NCI-H2081 (cell line): ENCODE measurements at places on chromosomes 7 and 10.

GRCh38 chr7:99446096-99446495 is 7.4 kb downstream of the CPSF4 start:
- no peak for DNase-seq

GRCh38 chr10:17003151-17003550 is 126.5 kb downstream of the CUBN start:
- DNase-seq = no peak

- DNase-seq = no peak
Observed at GRCh38 chr7:2735744-2736143, 47.7 kb downstream of the AMZ1 start.

DNA sequence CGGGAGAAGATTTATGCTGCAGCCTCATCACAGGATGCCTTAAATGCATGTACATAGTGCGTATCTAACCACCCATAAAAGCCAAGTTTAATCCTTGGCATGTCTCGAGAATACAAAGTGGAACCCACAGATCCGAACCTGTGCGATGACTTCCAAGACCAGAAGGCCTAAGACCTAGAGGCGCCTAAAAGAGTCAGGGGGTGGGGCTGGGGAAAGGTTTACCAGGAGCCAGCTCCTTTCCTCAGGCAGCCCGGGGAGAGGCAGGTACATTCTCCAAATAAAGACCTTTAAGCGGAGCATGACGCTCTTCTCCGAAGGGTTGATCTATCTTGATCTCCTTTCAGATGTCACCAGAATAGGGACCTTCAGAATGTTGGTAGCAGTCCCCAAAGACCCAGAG is 9.7 kb downstream of the SP8 start:
- DNase-seq = no peak

GRCh38 chr10:73263693-73264347 is 11.4 kb upstream of the MRPS16 start:
- DNase-seq = no peak

DNA sequence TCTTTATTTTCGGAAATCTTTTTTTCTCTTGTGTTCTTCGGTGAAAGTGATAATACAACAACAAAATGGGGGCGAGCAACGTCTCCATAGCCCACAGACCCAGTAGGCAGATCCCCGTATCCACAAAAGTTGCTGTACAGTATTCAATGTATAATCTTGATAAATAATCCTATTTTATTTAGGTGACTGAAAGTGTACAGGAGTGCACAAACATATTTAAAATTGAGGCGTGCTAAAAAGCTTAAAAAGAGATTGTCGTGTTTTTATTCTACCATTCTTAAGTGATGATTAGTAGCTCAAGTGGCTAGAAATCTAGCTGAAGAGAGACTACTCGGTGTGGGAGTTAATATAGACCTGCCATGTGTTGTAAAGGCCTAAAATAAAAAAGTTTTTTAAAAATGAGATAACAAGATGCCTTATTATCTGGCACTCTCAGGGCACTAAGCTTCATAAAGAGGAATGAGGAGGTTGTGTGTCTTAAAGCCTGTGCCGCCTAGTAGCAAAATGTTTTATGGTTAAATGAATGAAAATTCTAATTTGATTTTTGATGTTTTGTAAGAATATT is 1.6 kb downstream of the CAPZA2 start:
- no peak for DNase-seq

DNA sequence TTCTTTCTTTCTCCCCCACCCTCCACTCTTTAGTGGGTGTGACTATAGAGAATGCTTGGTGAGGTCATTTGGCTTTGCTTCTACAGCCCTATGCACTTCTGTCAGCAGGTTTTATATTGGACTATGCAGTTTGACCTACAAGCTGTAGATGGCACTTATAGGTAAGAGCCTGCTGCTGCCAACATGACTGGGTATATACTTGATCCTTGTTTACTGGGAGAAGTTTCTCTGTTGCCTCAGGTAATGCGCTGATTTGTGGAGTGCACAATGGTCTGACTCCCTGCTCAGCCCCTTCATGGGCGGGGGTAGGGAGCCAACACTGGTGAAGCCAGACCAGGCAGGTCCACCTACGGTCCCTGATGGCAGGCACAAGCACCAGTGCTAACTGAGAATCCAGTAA is 33.7 kb upstream of the C7orf33 start:
- DNase-seq = no peak

DNA sequence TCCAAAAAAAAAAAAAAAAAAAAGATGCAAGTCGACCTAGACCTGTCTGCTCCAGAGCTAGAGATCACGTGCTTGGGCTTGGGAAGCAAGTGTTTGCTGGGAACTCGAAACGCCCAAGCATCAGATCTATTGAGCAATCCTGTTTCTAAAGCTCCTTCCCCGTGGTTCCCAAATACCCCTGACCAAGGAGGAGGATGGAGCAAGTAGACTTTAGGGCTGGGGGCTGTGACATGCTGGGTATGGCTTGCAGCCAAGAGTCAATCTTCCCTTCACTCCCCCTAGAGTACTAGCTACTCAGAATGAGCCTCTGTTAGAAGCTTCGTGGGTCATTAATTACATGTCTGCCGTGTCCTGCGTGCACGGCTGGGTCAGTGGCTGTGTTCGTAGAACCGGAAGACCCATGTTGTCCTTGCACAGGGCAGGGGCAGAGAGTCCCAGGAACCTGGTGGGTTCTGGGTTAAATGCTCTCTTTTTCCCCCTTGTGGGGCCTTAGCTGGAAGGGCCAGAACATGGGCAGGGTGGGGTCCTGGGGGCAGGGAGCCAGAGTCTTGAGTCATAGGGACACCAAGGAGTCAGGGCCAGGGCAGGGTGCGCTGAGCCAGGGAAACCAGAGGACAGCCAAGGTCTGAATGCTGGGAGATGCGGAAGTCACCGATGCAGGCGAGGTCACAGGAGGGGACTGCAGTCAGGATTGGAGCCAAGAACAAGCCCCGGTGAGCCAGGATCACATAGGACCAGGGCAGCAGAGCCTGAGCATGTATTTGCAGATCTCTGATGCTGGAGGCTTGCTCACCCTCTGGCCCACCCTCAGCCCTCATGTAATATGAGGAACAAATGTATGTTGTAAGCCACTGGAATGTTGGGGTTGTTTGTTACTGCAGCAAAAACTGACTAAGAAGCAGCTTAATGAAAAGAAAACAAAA is 34.6 kb upstream of the TPST1 start:
- DNase-seq = no peak

DNA sequence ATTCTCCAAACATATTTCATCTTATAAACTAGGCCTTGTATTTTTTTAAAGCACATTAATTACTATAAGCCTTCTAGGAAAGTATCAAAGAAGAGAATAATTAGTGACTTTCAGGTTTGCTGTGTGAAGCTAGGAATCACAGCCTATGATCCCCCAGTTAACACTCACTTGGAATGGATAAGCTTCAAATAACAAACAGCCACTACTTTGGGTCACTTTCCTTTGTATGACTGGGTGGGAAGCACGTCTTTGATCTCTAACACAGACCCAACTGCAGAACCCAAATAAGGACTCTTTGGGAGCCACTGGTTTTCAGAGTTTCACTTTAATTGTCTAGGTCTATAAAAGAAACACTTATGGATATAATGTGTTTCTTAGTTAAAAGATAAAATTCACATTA is 769.3 kb downstream of the MAGI2 start:
- no peak for DNase-seq

- DNase-seq = peak; percentile 19
Observed at GRCh38 chr10:113854761-113855588, 514 bp downstream of the NHLRC2 start.

DNA sequence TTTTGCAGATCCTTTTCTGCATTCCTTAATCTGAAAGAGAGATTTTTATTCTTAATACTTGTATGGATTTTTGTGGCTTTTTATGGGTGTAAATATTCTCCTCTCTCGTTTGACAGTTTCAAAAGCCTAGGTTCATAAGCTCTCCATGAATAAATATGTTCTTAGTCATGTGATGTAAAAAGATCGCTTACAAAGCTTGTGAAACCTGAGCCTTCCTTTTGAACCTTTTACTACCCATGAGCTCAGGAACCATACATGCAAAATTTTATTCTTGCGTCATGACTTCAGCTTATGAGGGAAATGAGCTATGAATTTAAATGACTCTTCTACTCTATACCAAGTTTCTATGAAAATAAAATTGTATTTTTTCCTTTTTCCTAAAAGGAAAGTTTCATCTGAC is 98.7 kb downstream of the POLL start:
- DNase-seq = peak; percentile 67

DNA sequence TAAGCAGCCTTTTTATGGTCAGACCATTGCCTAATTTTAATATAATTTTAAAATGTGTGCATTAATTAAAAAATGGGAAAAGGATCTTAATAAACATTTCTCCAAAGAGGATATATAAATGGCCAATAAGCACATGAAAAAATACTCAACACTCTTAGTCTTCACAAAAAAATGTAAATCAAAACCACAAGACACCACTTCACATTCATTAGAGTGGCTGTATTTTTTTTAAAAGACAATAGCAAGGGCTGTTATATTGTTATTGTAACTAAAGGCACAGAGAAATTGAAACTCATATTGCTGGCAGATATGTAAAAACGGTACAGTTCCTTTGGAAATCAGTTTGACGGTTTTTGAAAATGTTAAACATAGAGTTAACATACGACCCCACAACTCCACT is 3.2 kb upstream of the CROT start:
- DNase-seq = no peak

GRCh38 chr10:3538656-3539531 is 246.1 kb downstream of the KLF6 start:
- no peak for DNase-seq

DNA sequence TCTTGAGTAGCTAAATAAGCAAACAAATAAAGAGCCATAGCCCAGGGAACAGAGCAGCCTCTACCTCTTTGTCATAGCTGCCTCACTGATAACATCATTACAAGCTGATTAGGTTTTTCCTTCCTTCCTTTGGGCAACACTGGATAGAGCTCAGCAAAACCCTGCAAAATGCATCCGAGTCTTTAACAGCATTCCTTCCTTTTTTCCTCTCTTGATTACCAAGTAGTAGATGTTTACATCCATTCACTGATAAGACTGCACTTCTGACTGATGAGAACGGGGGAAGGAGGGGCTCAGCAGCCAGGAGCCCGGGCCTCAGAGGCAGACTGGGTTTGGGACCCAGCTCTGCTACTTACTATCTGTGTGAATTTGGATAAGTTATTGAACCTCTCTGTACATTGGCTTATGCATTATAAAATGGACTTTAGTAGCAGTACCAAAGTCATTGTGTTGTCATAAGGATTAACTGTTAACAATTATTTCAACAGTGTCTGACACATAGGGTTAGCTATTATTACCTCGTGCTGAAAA is 214.2 kb downstream of the ANK3 start:
- DNase-seq = no peak

DNA sequence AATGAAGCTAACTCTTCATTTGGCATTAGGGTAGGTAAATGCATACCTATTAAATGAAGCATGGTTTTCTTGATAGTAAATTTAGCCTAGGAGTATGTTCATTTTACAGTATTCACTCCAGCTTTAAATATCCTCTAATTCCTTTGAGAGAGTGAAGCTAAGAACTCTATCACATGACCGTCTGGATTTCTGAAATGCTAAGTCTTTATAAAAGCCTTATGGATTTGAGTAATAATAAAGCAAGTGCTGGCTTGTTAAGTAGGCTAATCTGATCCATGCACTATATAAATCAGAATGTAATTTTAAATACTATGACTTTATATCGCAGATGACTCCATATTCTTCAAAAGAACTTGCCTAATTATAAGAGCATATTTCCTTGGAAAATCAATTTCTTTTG is 64.8 kb downstream of the REEP3 start:
- no peak for DNase-seq

- DNase-seq = no peak
Observed at GRCh38 chr10:117721873-117722272, 179.3 kb downstream of the EMX2 start.

GRCh38 chr7:52876402-52876801 is 159.0 kb upstream of the POM121L12 start:
- no peak for DNase-seq

DNA sequence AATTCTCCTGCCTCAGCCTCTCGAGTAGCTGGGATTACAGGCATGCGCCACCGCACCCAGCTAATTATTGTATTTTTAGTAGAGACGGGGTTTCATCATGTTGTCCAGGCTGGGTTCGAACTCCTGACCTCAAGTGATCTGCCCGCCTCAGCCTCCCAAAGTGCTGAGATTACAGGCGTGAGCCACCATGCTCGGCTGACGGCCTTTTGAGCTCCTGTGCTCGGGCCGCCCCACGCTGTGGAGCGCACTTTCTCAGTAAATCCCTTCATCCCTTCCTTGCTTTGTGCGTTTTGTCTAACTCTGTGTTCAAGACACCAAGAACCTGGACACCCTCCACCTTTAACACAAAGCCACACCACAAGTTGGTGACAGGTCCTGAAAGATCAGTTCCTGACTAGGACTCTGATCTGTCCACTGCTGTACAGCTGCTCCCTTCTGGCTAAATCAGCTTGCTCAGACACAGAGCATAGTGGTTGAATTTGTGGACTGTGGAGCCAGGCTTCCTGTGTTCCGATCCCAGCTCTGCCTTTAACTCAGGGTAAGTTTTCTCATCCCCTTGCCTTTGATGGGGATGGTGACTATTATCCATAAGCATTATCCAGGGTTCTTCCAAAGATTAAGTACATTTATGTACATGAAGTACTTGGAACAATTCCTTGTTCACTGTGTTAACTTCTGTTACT is 20.1 kb downstream of the CHST3 start:
- no peak for DNase-seq

DNA sequence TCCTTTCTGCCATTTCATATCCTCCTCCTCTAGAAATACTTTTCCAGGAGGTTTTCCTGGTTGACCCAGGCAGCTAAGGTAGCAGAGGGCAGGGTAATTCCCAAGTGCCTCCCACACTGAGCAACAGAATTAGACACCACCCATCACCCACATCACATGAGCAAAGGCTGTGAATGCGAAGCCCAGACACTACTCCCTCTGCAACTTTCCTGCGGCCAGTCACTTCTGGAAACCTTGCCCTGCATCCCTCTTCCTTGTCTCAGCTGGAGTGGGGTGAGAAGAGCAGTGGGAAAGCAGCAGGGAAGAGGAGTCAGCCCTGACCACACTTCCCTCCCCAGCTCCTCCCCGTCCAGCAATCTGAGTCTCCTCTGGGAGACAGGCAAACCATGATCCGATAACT is 15.2 kb downstream of the TMEM176B start:
- DNase-seq = no peak

GRCh38 chr10:6877722-6878392 is 297.8 kb upstream of the PRKCQ start:
- DNase-seq = no peak

DNA sequence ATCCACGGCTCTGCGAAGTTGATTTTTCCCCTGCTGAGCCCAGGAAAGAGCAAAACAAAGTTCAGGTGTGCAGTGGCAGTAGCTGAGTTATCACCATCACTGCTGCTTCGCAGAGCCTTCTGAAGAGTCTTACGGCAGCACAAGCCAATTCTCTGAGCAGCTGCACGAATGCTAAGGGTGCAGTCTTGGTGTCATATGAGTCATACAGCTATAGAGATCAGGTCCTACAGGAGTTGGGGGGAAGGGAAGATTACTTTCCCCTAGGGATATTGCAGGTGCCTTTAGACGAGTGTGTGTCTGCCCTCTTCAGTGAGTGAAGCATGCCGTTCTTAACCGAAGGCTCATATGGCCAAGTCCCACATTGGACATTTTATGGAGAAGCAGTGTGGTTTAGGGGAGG is 227.8 kb downstream of the CELF2 start:
- DNase-seq = no peak
